ENCODE measurements at places on chromosomes 12 and 14.

DNA sequence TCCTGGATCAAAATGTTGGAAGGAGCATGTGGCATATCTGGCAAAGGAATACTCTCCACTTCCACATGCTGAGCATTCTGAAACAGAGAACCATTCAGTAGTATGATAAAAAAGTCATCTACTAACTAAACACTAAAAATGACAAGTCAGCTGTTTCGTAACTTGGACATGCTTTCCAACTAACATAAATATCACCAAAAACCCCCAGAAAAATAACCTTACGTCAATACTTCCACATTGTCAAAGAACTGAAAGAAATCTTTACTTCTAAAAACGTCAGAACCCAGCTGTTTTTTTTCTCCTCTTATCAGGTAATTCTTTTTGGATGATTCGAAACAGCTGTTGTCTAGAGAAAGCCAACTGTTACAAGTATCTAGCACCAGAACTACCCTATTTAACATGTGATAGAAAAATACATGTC lies 8.2 kb downstream of the WBP11 start:
- DNase-seq, result no peak

GRCh38 chr12:57479376-57480115 lies at the start of gene ARHGAP9:
Gene ARHGAP9, minus strand, starts transcription at chr12:57479866. Its CDS starts 460 bp downstream, at chr12:57479406.
- DNase-seq, result no peak

DNA sequence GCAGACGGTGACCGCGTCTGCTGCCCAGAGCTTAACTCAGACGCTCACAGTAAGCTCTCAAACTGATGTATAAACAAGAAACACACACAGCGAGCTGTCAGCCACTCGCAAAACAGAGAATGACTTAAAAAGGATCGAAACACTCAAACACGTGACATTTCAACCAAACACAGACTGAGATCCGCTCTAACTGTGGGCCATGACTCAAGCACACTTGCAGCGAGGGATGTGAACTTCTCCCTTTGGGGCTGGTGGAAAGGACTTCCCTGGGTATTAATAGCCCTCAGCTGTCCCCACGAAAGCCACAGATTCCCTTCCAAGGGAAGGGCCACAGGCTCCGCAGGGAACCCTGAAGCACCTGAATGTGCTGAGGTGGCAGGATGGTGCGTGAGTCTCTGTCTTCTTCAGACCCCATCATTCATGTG lies 29.1 kb downstream of the CCDC88C start:
- DNase-seq, result no peak

GRCh38 chr14:104993808-104994591 lies 8.4 kb downstream of the CLBA1 start:
- DNase-seq, result no peak

- no peak for DNase-seq
These were observed 124.9 kb upstream of the MED13L start for GRCh38 chr12:116402163-116402939.

DNA sequence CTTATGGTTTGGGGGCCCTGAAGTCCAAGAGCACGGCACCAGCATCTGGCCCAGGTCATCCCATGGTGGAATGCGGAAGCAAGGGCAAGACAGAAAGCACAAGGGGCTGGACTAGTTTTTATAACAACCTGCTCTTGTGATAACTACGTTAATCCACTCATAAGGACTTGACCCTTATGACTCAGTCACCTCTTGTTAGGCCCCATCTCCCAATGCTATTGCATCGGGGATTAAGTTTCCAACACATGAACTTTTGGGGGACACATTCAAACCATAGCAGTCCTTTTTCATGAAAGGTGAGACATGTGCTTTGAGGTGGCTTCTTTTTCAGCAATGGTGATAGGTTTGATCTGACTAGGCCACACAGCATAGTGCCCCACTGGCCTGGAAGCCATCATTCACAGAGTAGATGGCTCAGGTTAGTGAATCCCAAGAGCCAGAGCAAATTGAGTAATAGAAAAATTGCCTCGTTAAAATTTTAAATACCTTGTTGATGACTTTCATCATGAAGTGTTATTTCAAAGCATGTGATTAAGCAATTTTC lies 12.1 kb downstream of the FRMD6 start:
- DNase-seq, result no peak

DNA sequence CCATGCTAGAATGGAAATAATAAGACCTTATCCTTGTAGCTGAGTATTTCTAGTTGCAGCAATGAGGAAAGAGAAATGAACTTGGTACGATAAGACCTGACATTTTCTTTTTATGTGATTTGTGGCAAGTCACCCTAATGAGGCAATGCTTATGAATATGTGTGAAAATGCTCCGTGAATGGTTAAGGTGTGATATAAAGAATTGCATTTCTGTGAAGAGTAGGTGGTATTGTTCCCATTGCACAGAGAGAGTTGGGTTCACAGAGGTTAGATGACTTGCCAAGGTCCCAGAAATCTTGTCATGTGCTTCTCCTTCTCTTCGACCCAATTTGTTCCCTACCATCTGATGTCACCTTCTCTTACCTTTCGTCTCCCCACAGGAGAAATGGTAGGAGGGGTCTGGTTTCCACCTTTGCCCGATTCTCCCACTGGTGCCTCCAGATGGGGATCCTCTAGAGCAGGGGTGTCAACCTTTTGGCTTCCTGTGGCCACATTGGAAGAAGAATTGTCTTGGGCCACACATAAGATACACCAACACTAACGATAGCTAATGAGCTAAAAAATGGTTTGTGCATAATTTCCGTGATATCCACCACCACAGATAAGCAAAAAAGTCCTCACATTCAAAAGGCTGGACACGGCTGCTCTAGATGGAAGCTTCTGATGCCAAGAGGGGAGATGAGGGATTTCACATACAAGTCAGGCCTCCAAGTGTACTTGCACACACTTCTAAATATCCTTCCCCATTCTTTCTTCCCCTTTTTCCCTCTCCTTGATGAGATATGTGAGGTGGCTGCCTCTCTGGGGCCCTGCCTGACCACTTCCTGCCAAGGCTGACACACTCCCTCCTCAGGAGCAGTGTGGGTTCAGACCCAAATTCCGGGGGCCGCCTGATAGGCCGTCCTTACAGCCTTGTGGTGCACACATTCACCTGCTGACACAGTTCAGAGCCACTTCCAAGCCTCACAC lies 96.1 kb downstream of the PLXNC1 start:
- no peak for DNase-seq

DNA sequence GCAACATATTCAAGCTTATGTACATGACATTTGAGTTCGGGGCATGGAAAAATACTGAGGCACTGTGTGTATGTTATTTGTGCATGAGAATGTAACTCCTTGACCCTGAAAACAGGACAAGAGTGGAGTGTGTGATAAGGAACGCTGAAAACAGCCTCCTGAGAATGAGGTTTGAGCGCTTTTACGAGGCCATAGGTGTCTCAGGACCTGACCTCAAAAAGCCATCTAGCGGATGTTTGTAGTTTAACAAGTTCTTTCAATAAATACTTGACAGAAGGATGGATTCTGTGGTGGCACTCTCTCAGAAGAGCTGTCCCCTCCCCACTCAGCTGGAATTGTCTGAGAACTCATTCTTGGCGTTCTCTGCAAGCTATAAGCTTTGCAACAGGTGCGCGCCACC lies 350.5 kb upstream of the TMTC1 start:
- peak; percentile 29 for DNase-seq

DNA sequence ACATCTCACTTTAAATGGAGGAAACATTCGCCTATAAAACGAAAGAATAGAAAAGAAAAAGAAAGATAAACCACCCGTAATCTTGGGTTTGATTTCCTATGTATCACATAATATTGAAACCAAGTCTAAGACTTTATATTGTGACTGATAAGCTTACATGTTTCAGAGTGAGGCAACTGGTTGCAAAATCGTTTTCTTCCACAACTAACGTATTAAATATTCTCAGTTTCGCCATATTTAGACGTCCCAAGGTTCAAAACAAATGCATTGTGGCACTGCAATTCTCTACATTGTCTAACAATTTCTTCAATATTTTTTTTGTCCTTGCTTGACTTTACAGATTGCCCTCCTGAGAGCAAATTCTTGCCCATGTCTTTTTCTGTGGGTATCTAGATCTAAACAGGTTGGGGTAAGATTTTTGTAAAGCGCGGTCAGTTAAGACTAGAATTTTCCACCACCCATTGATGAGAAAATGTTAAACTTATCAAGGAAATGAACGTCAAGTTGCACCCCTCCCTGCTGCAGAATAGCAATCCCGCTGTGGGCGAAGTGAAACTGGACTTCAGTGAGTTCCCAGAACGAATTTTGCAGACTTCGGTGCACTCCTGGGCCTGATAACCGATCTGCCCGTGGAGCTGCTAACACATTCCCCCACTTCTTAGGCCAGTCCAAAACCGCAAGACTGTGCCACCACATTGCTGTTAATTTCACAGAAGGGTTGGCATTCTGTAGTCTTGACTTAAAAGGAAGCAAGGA lies 2.7 kb downstream of the TBX3 start:
- DNase-seq, result no peak

GRCh38 chr12:109702111-109702841 lies 11.3 kb upstream of the FAM222A start:
- no peak for DNase-seq

- no peak for DNase-seq
These were observed 85.5 kb downstream of the GXYLT1 start for GRCh38 chr12:42059127-42059526.

Measured in iPS-NIHi11 (cell line).